ENCODE measurements at places on chromosomes 7 and 10. TPM values are rescaled to one million over a fixed set of nuclear protein-coding genes. Genes with fewer than 3 reads are reported as not detected.
A peak's percentile ranks its signal among the peaks of the same experiment; 100 is the strongest.

Gene FAM13C
- 7.4 TPM for polyA plus RNA-seq

- no peaks in the 10 kb centered on the region for H3K27me3 ChIP-seq
- H3K27ac ChIP-seq: no peak overlapping the region
- no peak for DNase-seq
- H3K4me3 ChIP-seq: no peak overlapping the region
- no peaks in the 10 kb centered on the region for H3K36me3 ChIP-seq
Observed at GRCh38 chr10:131201741-131202515, 109.6 kb downstream of the TCERG1L start.

GRCh38 chr7:38535073-38535472, 96.1 kb downstream of the AMPH start:
- no peak for DNase-seq
- no peak overlapping the region for H3K27ac ChIP-seq

GRCh38 chr10:72340510-72341261, 14.0 kb downstream of the DNAJB12 start:
- no peak overlapping the region for H3K27ac ChIP-seq
- no peaks in the 10 kb centered on the region for H3K27me3 ChIP-seq
- no peak overlapping the region for H3K4me3 ChIP-seq
- no peaks in the 10 kb centered on the region for H3K4me1 ChIP-seq
- DNase-seq: peak; percentile 57

Gene ZNF425
- 2.1 TPM for polyA plus RNA-seq

DNA sequence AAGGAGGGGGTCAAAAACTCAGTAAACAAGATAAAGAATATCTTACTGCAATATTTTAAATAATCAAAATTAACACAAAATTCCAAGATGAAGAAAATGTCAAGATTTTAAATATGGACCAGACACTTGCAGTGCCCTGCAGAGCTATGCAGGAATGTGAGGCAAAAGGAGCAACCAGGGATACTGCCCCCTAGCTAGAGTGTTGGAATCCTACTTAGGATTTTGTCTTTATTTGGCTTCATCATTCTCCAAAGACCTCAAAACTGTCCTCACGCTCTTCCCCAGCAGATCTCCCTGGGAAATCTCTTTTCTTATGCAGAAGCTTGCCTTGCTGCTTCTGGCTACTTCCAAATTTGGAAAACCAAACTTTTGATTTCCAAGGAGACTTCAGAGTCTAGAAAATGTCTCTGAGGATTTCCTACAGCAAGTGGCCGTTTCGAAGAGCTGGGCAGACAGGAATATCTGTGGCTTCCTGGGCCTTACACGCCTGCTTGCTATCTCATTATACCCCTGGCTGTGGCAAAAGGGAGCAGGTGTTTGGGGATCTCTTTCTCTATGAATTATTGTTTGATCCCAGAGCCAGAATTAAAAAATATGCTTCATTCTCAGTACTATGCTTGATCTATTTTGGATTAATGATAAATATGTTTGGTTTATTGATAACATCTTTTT, 232.2 kb upstream of the BMPER start:
- no peak for DNase-seq
- H3K36me3 ChIP-seq: no peaks in the 10 kb centered on the region
- H3K27me3 ChIP-seq: no peaks in the 10 kb centered on the region
- H3K4me1 ChIP-seq: no peaks in the 10 kb centered on the region

GRCh38 chr7:114622221-114622620, 207.6 kb downstream of the FOXP2 start:
- no peak overlapping the region for H3K27ac ChIP-seq
- no peaks in the 10 kb centered on the region for H3K4me1 ChIP-seq
- DNase-seq: no peak
- no peaks in the 10 kb centered on the region for H3K27me3 ChIP-seq

Gene POLR3A
- 7.1 TPM for polyA plus RNA-seq

DNA sequence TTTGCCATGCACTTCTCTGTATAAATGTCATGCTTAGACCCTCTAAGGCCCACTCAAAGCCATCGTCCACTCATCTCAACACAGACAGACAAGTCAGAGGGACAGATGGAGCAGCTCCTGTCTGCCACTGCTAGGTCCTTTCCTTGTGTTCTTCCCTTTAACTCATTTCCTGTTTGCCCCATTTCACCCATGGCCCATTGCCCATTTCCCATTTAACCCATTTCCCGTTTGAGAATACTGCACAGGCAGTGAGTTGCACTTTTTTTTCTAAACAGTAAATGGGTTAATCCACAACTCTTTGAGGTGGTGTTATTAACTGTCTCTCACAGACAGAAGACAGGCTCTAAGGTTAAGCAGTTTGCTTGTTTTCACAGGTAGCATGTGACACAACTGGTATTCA, 179.3 kb downstream of the NPSR1 start:
- no peak for DNase-seq
- no peaks in the 10 kb centered on the region for H3K27me3 ChIP-seq
- H3K36me3 ChIP-seq: no peaks in the 10 kb centered on the region
- no peaks in the 10 kb centered on the region for H3K4me1 ChIP-seq
- no peak overlapping the region for H3K27ac ChIP-seq
- H3K4me3 ChIP-seq: no peak overlapping the region

DNA sequence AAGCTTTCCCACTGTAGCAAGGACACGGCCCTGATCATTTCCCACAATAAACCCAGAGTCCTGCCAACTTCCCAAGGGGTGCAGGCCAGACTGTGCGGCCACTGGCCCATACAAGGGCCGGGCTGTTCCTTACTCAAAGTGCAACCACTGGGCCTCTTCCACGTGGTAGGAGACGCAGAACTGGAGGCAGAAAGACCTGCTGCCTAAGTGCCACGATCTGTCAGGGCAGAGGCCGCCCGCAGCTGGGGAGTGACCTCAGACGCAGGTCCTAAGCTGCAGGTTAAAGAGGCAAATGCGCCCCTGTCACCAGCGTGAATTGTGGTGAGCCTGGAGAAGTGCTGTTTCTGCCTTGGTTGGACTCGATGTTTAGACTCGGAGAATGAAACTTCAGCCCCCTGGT, 26.2 kb downstream of the GPER1 start:
- H3K27ac ChIP-seq: no peak overlapping the region
- H3K4me1 ChIP-seq: no peaks in the 10 kb centered on the region

Gene IL6
- 8.9 TPM for polyA plus RNA-seq

Gene LRIT1
- polyA plus RNA-seq: not detected

DNA sequence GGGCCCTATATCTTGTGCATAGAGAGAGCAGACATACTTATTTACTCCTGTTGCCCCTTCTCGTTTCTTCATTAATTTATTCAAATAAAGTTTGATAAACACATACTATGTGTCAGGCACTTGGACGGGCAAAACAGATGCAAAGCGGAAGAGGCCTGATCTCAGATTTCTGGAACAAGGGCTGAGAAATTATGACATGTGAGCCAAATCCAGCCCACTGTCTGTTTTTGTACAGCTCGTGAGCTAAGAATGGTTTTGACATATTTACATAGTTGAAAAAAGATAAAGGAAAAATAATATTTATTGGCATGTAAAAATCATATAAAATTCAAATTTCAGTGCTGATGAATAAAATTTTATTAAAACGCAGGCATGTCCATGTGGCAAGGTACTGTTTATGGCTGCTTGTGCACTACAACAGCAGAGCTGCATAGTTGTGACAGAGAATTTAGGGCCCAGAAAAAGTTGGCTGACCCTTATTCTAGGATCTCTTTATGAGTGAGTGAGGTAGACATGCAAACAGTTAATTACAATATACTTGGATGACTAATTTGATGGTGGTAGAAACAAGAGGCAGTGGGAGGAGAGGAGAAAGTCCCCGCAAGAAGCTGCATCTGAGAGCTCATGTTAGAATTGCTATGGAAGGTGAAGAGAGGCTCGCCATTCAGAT, 68.1 kb upstream of the ITPRID1 start:
- H3K4me1 ChIP-seq: no peaks in the 10 kb centered on the region
- H3K27ac ChIP-seq: no peak overlapping the region
- no peaks in the 10 kb centered on the region for H3K36me3 ChIP-seq
- H3K4me3 ChIP-seq: no peak overlapping the region

- no peaks in the 10 kb centered on the region for H3K36me3 ChIP-seq
- no peak overlapping the region for H3K27ac ChIP-seq
- H3K27me3 ChIP-seq: no peaks in the 10 kb centered on the region
Observed at GRCh38 chr10:48594803-48595538, 9.9 kb downstream of the ARHGAP22 start.

- H3K27ac ChIP-seq: no peak overlapping the region
- peaks cover 3% of the 10 kb centered on the region for H3K4me1 ChIP-seq
- H3K36me3 ChIP-seq: peaks cover 2% of the 10 kb centered on the region
- no peak for DNase-seq
- H3K4me3 ChIP-seq: no peak overlapping the region
Observed at GRCh38 chr10:16689227-16689626, 128.0 kb downstream of the RSU1 start.

Gene LIPM
- not detected for polyA plus RNA-seq

DNA sequence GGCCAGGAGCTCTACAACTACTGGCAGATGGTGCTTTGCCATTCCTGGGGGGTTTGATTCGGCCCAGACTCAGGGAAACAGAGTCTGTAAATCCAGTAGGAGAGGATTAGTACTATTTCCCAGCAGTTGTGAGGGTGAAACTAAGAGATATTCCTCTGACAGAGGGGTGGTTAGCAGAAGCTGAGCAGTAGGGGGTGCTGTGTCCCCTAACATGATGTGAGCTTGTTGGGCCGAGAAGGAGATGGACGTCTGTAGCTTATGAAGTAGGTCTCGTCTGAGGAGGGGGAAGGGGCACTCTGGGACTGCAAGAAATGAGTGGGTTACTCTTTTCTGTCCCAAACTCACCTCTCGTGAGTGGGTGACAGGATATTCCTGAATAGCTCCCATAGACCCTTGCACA, 179.2 kb upstream of the MBL2 start:
- H3K27me3 ChIP-seq: no peaks in the 10 kb centered on the region
- DNase-seq: no peak
- H3K27ac ChIP-seq: no peak overlapping the region
- no peaks in the 10 kb centered on the region for H3K4me1 ChIP-seq
